ENCODE measurements at places on chromosomes 2 and 18.

GRCh38 chr2:174399171-174399570, 3.6 kb downstream of the SCRN3 start:
- no peak for DNase-seq

DNA sequence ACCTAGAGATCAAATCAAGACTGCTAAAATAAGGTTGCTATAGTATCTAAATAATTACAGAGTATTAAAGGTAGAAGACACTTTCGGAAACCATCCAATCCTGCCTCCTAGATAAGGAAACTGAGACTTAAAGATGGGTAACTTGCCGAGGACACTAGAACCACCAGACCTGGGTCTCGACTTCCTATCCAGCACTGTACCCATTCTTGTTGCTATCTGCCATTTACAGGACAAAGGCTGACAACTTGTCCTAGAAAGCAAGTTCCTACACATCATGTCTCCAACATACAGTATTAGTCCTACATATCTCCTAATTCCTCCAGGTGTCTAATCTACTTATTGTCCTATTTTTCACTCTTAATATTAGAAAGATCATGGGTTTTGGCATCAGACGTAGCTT, 37.7 kb downstream of the TRAK2 start:
- DNase-seq = no peak

- DNase-seq = no peak
Observed at GRCh38 chr2:144570566-144570965, 50.6 kb upstream of the ZEB2 start.

GRCh38 chr2:152620208-152620607, 97.1 kb downstream of the PRPF40A start:
- DNase-seq = no peak

DNA sequence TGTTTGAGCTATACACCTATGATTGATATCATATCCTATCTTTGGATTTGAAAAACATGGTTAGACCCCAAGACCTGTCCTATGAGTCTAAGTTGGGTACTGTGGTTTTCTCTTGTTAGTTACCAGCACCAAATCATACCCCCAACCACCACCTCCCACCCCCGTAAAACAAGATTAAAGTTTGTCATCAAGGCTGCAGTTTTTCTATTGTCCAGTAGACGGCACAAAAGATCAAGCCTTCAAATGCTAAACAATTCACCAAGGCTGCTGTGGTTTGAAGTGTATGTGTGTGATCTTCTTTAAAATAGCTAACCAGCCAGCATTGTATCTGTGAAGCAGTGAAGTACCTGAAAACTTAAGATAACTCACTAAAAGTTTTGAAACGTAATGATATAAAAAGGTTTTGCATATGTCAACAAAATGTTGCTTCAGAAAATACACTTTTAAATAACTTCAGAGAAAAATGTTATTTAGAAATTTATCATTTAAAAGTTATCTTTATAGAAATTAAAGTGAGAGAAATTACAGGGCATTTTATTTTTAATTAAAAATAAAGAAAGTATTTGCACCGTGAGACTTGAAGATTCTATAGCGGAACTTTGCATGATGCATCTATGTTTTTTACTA, 5.8 kb upstream of the MEIS1 start:
- peak; percentile 37 for DNase-seq

GRCh38 chr2:215451012-215451756, 15.3 kb upstream of the FN1 start:
- DNase-seq = no peak

DNA sequence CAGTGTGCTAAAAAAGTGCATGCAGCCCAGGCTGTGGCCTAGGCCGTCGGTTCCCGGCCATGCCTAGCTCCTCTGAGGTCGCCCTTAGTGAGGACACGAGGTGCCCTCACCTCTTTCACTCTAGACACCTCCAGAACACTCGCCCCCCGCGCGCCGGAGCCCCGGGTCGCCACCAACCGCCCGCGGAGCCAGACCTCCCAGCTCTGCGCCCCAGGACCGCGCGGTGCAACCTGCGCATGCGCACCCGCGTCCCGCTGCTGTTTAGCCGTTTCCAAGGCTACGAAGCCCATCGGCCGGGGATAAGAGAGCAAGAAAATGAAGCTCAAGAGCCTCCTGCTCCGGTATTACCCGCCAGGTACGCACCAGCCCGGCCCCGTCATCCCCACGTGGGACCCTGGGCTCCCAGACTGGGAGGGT, at the start of gene DAW1:
TSS of gene DAW1 (plus strand) at position 257 of the 417 bp plus-strand sequence. CDS start at position 316, 59 bp downstream.
- DNase-seq = no peak

DNA sequence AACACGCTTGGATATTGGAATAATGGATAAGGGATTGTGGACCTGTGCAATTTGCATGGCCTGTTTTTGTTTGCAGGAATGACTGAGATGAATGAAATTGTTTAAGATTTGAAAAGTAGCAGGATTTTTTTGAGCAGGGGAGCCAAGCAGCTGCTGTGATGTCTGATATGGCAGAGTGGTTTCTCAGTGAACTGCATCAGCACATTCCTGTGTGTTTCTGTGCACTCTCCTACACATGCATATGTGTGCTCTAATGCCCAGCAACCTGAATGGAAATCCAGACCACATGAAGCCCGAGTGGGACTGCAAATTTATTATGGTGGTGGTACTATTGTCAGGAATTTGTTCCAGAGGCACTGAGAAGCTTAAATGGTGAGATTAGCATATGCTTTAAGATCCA, 161.7 kb downstream of the PARD3B start:
- DNase-seq = peak; percentile 30

DNA sequence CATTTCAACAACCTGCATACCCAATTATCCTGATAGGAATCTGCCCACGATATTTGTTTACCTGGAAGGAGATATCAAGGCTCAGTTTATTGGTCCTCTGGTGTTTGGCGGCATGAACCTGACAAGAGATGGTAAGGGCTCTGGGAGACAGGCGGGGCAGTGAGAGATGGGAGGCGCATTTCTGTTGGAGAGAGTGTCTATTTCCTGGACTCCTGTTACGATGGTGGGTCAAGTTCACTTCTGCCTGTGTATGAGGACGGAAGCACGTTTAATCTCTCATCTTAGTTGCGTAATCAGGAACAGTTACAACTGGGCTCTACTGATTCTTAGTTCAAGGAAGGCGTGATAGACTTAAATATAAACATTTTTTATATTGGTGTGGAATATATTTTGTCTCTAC, 8.9 kb downstream of the PDCL3 start:
- no peak for DNase-seq

- no peak for DNase-seq
Observed at GRCh38 chr2:230899786-230900185, 25.3 kb downstream of the GPR55 start.

DNA sequence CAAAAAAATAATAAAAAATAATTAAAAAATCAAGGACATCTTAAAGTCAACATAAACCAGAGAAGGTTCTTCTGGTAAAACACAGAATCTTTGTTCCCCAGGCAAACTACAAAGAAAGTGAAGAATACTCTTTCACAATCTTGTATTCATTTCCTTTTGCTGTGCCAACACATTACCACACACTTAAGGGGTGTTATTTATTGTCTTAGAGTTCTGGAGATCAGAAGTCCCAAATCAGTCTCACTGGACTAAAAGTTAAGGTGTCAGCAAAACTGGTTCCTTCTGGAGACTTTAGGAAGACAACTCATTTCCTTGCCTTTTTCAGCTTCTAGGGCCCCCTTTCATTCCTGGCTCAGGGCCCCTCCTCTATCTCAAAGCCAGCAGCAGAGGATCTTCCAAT, 12.2 kb upstream of the CAB39 start:
- DNase-seq = no peak

- no peak for DNase-seq
Observed at GRCh38 chr2:208489687-208490086, 83.1 kb downstream of the PTH2R start.

DNA sequence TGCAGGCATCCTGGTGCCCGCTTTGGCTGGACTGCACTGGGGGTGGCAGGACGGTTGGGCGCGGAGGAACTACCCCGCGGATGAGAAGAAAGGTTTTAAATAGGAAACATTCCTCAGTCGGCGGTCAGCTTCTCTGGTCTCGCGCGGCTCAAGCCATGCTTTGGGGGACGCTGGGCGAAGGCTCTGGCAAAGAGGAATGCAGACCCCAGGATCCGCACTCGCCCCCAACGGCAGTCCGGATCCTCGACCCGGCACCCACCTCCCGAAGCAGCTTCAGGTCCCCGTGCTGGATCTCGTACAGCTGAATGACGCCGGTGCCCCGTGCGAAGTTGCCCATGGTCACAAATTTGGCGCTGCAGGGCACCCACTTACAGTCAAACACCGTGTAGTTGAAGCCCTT, 686 bp upstream of the PNO1 start:
- DNase-seq = peak; percentile 14

DNA sequence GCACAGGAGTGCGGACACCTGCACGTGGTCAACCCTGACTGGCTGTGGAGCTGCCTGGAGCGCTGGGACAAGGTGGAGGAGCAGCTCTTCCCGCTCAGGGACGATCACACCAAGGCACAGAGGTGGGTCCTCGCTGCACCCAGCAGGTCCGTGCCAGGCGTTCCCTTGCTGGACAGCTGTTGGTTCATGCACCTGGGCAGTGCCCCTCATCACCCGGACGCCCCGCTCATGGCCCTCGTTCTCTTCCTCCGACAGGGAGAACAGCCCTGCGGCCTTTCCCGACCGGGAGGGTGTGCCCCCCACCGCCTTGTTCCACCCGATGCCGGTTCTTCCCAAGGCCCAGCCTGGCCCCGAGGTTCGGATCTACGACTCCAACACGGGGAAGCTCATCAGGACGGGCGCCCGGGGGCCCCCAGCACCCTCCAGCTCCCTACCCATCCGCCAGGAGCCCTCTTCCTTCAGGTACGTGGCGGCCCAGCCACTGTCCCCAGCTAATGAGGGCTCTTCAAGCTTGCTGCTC, 38.0 kb downstream of the CTDP1 start:
- no peak for DNase-seq

DNA sequence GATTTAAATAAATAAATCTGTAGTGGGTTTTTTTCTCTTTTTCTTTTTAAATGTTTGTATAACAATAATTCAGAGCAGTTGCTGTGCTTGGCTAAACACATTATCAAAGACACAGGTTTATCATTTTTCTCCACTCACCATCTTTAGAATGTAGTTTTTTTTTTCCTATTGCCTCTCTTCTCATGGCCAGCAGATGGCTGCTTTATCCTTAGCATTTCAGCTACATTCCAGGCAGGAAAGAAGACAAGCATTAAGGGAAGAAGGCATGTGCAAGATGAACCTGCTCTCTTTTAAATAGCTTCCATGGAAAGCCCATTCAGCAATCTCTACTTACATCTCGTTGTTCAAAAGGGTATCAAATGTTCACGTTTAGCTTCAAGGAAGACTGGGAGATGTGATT, 42.6 kb downstream of the ARHGAP15 start:
- DNase-seq = no peak

GRCh38 chr2:28751956-28752630, 463 bp downstream of the PPP1CB start:
- no peak for DNase-seq

- no peak for DNase-seq
Observed at GRCh38 chr2:104889960-104890684, 36.2 kb downstream of the POU3F3 start.

DNA sequence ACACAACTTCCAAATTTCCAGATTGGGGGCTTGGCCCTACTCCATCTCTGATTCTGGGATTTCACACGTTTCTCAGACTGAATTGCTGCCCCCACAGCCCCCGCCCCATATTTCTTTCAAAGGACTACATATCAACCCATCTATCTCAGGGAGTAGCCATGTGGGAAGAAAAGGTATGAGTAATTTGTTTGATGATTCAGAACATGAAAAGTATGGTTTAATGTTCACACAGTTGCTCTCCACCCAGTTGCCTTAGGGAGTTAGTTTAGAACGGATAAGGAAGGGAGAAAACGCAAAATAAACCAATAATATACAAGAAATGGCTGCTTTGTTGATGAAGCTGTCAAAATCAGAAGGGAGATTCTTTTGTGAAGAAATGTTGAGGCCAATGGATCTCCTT, 145.1 kb downstream of the PIEZO2 start:
- peak; percentile 46 for DNase-seq

Data from RCC 7860 (cell line).